Parietal lobe (tissue), 2 donors: ENCODE measurements at places on chromosomes 11 and 22. TPM values are rescaled to one million over a fixed set of nuclear protein-coding genes. Genes with fewer than 3 reads are reported as not detected.

APLNR gene
- total RNA-seq, result 6.9 TPM

TRIM51 gene
- not detected for total RNA-seq

KIRREL3 gene
- 41.9 TPM for total RNA-seq

FIBIN gene
- total RNA-seq, result 5.6 TPM

ARHGAP20 gene
- 53.8 TPM for total RNA-seq
